ENCODE measurements at places on chromosomes 7 and 10.

- peak; percentile 4 for DNase-seq
Observed at GRCh38 chr10:71078454-71079145, 133.8 kb upstream of the UNC5B start.

- DNase-seq: no peak
Observed at GRCh38 chr10:101841826-101842225, 1.8 kb downstream of the KCNIP2 start.

GRCh38 chr7:38905056-38905759, 3.8 kb downstream of the VPS41 start:
- no peak for DNase-seq

DNA sequence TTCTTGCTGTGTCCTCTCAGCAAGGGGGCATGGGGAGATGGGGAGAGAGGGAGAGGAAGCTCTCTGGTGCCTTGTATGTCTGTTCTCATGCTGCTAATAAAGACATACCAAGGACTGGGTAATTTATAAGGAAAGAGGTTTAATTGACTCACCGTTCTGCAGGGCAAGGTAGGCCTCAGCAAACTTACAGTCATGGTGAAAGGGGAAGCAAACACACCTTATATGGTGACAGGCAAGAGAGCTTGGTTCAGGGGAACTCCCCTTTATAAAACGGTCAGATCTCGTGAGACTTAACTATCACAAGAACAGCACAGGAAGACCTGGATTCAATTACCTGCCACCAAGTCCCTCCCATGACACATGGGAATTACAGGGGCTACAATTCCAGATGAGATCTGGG, 464.7 kb upstream of the CELF2 start:
- no peak for DNase-seq

DNA sequence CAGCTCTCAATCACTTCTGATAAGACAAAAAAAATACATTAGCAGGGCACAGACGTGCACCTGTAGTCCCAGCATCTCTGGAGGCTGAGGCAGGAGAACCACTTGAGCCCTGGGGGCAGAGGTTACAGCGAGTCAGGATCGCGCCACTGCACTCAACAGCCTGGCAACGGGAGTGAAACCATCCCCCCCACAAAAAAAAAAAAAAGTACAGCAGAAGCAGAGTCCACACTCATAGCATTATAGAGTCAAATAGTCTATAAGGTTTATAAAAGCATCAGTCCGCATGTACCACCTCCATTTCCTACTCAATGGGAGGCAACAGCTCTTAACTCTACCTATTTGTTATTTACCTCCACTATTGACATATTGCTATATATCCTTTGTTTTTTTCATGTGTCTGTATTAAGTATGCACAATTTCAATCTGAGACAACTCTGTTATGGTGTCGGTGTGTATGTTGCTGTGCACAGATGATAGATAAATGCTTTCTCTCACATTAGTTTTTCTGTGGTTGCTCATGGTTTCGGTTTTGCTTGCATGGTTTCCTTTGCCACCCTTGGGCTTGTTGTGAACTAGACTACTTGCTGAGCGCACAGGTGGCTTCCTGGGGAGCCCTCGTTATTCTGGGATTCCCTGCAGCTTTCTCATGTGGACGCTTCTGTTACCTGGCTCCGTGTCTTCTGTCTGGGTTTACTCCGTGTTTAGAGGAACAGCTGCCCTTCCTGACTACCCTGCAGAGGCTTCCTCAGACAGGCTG, 40.4 kb downstream of the PROSER2 start:
- no peak for DNase-seq

GRCh38 chr10:35447693-35448407, 111.5 kb downstream of the CCNY start:
- no peak for DNase-seq

- DNase-seq: no peak
Observed at GRCh38 chr7:65250216-65250615, 123.4 kb upstream of the ZNF92 start.

- no peak for DNase-seq
Observed at GRCh38 chr10:125407000-125407502, 246.7 kb upstream of the CTBP2 start.

GRCh38 chr7:128274246-128274883, 33.3 kb downstream of the LEP start:
- DNase-seq: no peak

DNA sequence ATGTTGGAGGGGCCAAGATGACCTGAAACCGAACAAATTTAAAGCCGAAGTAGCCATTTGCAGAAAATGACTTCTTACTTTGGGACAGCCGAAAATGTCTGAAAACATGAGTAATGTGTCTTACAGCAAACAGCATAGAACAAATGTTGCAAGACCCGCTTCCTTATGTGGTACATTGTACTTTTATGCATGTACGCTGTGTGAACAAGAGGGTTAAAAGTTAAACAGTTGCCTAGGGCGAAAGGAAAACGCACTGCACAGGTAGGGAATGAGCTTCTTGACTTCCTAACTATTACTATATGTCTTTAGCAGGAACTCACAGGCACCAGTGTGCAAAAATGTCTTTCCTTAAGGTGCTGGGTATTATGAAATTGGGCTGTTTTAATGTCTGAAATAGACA, 303.5 kb upstream of the MGMT start:
- no peak for DNase-seq

DNA sequence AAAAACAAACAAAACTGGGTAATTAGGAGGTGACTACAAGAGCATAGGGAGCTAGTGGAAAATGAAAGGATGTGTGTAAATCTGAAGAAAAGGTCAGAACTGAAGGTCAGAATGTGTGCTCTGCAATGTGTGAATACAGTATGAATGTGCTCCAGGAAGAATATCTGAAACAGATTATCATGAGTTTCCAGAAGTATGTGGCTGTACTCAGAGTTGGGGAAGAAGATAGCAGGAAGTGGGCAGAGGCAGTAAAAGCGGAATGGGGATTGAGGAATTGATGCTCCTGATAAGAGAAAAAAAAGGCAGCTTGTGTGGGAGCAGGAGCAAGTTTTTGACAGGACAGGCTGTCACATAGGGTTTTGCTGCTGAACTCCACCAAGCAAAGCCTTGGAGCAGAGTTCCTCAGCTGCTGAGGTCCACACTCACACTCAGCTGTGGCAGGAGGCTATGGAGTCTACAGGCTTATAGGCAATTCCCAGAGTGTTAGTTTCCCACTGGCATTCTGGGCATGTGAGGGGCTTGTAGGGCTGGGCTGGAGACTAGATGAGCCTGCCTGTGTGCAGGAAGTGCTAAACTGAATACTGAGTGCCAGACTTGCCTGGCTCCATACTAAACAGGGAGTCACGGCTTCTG, 22.9 kb downstream of the H2AZ2 start:
- DNase-seq: no peak

DNA sequence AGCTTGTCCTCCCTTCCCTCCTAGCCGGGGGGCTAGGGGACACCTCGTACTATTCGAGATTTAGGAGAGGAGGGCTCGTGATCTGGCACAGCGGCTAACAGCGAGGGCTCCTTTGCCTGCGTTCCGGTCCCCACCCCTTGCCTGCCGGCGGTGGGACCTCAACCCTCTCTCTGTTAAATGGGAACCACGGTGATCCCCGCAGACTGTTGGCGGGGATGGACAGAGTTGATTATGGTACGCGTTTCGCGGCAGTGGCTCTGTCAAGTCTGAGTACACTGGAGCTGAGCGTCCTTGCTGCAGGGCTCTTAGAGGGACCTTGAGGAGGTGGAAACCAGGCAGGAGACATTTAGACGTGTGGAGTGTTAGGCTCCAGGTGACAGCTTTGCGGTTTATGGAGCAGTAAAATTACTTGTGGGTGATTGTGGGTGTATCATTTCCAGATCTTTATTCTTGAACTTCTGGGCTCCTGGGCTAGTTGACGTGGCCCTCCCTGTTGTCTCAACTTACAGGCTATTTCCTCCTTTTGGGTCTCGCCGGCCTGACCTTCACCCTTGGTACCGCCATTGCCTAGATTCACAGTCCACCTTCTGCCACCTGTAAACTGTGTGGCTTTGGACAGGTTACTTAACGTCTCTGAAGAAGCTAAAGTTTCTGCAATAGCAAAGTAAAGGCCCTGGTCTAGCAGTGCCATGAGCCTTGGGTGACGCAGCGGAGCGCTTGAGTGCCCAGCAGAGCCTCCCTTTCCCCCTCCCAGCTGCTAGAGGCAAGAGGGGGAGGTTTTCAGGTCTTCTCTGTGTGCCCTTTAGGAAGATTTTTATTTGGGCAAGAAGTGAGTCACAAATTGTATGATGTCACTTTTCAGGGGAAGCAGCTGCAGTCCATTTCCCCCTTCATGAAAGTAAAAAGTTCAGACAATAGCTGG, 739 bp downstream of the CASP7 start:
- peak; percentile 51 for DNase-seq

DNA sequence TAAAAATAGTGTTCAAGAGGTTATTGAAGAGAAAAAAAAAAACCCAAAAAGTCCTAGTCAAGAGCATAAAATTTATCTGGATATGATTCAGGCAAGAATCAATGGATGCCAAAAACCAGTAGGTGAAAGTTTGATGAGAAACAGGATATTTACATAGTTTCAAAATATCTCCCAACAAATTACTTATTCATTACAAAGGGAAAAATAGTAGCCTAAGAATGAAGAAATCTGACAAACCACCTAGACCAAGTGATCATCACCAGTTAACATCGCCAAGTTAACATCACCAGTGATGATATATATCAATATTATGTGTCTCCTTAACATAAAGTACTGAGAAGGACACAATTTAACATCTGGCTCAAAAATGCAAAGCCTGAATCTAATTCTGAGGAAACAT, 85.2 kb downstream of the RNLS start:
- no peak for DNase-seq

GRCh38 chr7:21443149-21443841, 15.4 kb downstream of the SP4 start:
- DNase-seq: no peak

- no peak for DNase-seq
Observed at GRCh38 chr10:72472306-72472705, 117.6 kb upstream of the DNAJB12 start.

- DNase-seq: no peak
Observed at GRCh38 chr10:87844837-87845623, 18.3 kb downstream of the KLLN start.

- no peak for DNase-seq
Observed at GRCh38 chr7:138358850-138359341, 101.2 kb upstream of the TRIM24 start.

DNA sequence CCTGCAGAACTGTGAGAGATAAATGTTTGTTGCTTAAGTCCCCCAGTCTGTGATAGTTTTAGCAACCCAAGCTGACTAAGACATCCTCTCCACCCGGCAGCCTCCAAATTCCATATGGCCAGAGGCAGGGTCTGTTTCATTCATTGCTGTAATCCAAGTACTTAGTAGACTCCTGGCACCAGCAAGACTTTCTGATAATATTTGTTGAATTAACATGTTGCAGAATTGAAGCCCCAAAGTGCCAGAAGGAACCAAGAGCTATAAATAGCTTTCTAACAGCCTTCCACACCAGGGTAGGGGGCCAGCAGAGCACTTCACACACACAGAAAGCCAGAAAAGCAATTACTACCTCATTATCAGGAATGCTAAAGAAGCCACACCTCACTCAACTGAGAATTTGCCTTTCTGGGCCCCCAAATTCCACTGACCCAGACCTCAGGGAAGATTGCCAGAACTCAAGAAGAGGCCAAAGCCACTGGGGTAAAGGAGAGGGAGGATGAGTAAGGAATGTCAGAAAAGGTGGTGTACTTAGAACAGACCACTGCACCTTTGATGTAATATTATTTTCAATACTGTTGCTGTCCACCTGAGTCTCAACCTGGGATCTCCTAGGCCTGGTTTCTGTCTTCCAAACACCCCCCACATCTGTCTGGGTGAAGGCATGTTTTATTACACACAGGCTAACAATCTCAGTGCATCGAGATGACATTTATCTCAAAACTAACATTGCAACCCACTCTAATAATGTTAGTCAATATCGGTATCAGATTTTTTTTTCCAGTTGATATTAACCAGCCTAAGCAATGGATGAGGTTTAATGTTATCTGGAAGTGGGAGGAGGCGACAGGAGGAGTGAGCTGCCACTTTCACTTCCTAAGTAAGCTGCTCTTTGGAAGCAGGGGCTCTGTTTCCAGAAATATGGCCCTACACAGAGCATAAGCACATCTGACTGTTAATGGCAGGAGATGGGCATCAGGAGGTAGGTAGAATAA, 5.5 kb downstream of the NOD1 start:
- no peak for DNase-seq

- no peak for DNase-seq
Observed at GRCh38 chr10:105468759-105469158, 827.7 kb downstream of the SORCS3 start.
